ENCODE measurements at places on chromosomes 16 and 17.

DNA sequence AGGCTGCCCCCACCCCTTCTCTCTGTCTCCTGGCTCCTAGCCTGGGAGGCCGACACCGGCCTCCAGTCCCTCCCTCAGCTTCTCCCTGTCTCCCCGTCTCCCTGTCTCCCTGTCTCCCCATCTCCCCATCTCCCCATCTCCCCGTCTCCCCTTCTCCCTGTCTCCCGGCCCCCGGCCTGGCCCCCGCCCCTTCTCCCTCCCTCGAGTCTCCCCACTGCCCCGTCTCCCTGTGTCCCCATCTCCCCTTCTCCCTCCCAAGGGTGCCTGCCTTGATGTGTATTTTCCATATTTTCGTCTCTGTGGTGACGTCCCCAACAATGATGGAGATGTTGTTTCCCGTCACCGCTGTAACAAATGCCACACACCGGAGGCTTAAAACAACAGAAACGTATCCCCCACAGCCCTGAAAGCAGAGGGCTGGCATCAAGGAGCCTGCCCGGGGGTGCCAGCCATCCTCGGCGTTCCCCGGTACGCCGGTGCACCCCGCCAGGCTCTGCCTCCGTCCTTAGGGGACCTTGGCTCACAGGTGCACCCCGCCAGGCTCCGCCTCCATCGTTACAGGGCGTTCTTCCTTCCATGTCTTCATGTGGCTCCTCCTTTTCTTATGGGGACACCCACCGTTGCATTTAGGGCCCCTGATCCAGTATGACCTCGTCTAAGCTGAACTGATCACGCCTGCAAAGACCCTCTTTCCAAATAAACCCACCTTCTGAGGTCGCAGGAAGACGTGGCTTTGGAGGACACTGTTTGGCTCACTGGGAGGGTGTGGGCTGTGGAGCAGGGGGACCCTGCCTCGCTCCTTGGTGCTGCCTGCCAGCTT lies 151.6 kb downstream of the NPIPB11 start:
- DNase-seq = no peak

DNA sequence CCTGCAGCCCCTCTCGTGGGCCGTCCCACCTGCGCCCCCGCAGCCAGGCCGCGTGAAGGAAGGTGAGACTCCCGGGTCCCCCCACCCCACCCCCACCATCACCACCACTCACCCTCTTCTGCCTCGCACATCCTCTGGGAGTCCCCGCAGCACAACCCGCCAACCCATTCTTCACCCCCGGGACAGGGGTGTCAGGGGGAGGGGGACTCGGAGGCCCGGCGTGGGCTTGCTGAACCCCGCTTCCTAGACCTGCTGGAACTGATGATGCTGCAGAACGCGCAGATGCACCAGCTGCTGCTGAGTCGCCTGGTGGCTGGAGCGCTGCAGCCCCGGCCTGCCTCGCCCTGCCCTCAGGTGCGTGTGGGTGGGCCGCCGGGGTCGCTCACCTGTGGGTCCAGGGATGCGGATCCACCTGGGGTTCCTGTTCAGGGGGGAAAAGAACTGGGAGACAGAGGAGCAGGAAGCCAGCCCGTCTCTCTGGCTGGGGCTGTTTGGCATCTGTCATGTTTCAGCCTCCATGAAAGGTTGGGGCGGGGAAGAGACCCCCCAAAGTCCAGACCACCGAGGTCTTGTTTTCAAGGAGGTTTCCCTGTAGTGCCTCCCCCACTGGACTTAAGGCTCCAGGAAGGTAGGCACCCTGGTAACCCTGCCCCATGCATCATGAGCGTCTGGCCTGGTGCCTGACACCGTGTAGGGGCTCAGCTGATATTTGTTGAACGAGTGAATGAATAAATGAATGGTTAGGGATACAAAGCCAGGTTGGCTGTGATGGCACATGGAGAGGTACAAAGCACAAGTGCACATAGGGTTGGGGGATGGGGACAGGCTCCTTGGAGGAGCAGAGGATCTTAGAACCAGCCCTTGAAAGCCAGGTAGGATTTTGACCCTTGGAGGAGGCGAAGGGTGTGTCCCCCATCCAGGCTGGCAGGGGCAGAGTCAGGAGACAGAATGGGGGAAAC lies 849 bp downstream of the PRR29 start:
- no peak for DNase-seq

- no peak for DNase-seq
These were observed 68.4 kb downstream of the ABCC1 start for GRCh38 chr16:16017812-16018211.

DNA sequence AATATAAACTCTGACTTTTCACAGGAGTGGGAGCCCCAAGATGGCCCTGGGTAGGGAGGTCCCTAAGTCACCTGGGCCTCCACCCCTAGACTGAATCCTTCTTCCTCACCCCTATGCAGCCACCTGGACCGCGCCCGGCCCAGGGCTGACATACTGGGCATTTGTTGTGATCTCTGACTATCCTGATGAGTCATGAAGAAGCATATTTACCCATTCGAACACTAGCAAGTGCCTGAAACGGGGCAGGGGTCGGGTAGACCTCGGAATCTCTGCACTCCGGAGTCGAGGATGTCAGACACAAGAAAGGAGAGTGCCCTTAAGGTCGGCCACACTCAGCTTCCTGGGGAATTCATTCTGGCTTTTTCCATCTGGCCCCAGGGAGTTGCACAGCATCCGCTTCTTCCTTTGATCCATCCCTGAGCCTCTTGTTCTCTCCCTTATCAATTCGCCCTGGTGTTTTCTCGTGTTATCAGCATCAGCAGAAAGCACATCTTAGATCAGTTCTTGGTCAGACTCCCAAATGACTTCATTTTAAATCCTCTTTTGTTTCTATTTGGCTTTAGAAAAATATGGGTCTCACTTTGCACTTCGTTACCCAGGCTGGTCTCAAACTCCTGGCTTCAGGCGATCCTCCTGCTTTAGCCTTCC lies 10.4 kb downstream of the METTL22 start:
- DNase-seq = no peak

GRCh38 chr17:65533056-65533745 lies 28.2 kb downstream of the AXIN2 start:
- no peak for DNase-seq

- DNase-seq = no peak
These were observed 114.5 kb downstream of the CPPED1 start for GRCh38 chr16:12688951-12689850.

- no peak for DNase-seq
These were observed 505.0 kb downstream of the HS3ST4 start for GRCh38 chr16:26196802-26197201.

GRCh38 chr17:62715882-62716390 lies 88.5 kb downstream of the MRC2 start:
- DNase-seq = no peak

DNA sequence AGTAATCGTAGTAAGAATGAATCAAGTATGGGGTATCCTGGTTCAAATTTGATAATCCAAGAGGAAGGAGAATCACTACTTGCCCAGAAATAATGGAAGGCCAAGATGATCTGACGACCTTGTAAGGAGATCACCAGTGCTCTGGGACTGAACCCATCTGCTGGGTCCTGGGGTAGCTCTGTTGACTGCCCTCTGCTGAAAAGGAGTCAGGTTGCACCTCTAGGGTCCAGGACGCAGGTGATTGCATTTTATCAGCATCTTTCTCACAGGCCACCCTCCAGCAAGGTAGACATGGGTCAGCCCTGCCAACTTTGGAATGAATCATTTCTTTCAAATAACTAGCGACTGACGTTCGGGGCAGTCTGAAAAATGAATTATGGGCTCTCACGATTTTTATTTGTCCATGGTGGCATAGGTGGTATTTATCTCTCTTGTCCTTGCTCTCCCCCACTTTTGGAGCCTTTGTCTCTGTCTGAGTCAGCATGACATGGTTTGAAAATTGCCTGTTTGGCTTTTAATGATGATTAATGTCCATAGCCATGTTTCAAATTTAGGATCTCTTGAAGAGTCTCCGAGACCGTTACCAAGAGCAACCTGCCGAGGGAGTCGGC lies 163.7 kb downstream of the MSI2 start:
- DNase-seq = peak; percentile 82
